ENCODE measurements at places on chromosomes 7 and 10.

- no peak for DNase-seq
These were observed 49.6 kb upstream of the PSMG3 start for GRCh38 chr7:1619152-1620079.

- peak; percentile 64 for DNase-seq
These were observed 635 bp downstream of the NUP205 start for GRCh38 chr7:135558337-135558767.

GRCh38 chr10:52573347-52573746, 199.2 kb downstream of the MBL2 start:
- DNase-seq: no peak

DNA sequence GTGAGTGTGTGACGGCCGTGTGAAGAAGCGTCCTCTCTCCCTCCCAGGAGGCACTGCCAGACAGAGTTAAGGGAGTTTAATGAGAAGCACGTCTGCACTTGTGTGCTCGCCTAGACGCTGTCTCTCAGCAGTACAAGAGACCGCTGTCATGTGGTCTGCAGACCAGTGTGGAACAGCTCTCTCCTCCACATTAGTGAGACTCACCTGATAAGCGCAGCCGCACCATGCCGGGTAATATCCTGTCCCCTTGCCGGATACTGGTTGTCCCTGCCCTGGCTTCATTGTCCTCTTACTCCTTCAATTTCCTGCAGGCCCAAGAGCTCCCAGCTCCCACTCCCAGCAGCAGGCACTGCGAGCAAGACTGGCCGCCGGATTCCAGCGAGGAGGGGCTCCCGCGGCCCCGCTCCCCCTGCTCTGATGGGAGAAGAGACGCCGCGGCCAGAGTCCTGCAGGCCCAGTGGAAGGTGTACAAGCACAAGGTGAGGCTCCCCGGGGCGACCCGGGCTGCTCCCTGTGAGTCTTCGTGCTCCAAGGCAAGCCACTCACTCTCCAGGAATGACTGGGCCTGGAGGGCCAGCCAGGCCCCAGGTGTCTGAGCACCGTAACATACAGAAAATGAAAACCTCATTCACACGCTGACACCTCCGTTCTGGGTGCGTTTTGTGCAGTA, 33.5 kb upstream of the TTYH3 start:
- DNase-seq: no peak

GRCh38 chr7:50703654-50704053, 79.0 kb downstream of the GRB10 start:
- no peak for DNase-seq

DNA sequence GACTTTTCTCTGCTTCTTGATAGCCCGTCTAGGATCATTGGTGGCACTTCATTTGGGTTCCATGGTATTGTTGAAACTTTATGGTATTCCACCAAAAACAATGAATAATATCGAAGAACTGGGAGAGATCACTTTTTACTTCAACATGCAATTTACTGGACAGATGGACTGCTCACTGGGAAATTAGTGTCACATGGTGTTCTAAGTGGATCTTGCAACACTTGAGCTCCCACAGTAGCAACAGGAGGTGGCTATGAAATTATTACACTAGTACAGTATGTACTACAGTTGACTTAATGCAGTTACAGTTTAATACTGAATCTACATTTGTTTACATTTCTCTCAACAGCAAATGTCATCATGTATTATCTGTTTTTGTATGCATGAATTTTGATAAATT, 997.3 kb downstream of the REEP3 start:
- DNase-seq: no peak
